ENCODE measurements at places on chromosomes 12 and 14.

DNA sequence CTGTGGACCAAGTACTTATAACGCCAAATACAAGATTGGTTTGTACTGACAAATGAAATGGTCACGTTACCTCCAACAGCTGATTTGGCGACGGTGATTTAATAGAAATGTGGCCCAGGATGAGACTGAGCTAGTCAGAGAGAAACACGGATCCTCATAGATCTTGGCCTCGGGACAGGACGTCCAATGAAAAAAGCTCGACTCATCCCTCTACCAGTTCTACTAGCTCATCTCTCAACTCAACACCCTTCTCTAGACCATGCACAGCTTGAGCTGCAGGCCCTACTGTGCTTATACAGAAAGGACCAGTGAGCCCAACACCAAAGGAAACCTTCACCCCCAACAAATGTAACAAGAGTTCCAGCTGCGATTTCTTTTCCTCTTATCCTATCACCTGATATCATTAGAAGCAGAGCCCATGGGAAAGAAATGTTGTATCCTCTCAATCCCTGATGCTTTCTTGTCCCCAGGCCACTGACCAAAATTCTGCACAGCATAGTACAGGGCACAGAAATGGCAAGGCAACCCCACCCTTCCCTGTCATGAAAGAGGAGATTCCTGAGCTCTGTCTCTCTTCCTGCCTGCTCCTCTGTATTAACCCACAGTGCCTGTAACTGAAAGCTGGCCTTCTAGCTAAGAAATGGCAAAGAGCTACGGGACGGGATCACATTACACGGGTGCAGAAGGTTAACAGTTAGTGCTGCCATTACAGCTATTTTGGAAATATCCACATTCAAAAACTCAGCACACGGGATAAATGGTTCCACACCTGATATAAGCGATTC lies 39.2 kb downstream of the DICER1 start:
- no peak for DNase-seq

GRCh38 chr12:12883369-12884001 lies 7.9 kb upstream of the GPRC5A start:
- DNase-seq: peak; percentile 40

- DNase-seq: no peak
Measured at GRCh38 chr12:71440345-71440762, 756 bp downstream of the LGR5 start.

- DNase-seq: no peak
Measured at GRCh38 chr14:54577977-54578376, 11.0 kb downstream of the SAMD4A start.

DNA sequence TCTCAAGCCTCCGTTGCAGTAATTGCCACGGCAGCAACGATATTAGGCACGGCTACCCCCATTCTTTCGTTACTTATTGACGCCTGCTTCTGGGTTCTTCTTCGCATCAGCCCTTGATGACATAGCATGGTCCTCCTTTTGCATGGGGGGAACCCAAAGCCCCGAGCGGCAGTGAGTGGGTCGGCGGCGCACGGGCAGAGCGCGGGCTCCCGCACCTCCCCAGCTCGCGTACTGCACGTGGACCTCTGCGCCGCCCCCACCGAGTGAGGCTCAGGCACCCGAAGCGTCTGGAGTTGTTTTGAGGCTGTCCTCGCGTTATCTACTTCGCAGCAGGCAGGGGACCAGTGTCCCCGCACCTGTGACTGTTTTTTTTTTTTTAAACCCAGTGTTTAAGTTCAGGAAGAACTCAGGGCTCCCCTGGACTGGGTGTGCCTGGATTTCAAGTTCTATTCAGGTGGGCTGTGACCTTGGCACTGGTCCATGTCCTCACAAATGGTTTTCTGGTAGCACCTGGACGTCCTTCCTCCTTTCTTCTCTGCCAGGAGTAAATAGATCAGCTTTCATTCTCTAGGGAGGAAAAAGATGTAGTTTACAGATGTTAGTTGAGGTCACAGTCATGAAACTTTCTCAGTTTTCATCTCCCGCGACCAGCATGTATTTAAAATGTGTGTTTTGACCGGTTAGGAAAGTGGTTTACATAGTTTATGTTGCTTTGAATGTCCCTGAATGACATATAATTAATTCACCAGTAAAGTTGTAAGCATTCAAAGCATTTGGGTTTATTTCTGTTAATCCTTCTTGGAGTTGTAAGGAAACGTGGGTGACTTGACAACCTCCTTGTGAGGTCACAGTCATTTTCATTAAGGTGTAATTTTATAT lies 1.4 kb upstream of the FOXN4 start:
- DNase-seq: peak; percentile 44

DNA sequence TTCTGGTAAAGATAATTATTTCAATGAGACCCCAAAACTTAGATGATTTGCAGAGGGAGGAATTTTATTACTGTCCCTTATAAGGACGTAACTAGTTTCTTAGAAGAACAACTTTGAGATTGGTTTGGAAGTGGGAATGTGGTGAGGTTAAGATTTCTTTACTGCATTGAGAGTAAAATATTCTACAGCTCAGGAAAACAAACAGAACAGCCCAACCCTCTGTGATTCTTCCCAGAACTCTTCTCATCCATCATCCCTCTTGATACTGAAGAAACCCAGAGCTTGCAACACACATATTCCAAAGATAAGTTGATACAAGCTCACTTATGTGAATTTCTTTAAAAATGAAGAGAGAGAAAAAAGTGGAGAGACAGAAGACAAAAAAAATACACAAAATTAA lies 234.2 kb downstream of the CRADD start:
- no peak for DNase-seq

- no peak for DNase-seq
Measured at GRCh38 chr12:117024961-117025480, 74.2 kb downstream of the TESC start.

- DNase-seq: no peak
Measured at GRCh38 chr12:27148791-27149190, 66.4 kb upstream of the C12orf71 start.

DNA sequence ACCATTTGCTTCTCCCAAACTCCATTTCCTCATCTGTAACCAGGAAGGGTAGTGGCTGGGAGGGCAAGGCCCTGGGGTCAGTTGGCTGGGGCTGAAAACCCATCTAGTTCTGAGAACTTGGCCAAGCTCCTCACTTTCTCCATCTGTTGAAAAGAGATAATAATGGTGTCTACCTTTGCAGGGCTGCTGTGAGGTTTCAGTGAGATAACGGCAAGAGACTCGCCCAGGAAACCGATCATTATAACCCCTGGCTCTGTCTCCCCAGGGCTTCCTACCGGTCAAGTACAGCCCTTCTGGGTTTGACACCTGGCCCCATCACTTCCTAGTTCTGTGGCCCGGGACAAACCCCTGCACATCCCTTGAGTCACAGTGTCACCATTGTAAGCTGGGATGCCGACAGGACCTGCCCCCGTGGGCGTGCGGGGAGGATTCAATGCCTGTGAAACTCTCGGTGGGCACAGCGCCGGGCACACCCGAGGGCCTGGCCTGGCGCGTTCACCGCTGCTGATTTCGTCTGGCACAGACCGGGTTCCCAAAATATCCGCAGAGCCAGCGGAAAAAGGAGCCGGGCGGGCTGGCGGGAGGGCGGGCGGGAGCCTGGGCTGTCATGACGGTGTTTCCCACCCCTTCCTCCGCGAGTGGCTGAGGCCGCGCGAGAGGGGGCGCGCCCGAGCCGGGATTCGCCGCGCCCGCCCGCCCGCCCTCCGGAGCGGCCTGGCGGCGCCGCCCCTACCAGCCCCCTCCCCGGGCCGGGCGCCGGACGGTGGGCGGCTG lies 4.4 kb downstream of the KMT5A start:
- peak; percentile 35 for DNase-seq

- peak; percentile 18 for DNase-seq
Measured at GRCh38 chr12:106721915-106722314, 52.6 kb upstream of the RIC8B start.
